ENCODE measurements at places on chromosomes 1 and 21.

GRCh38 chr1:1203561-1204424 lies 2.6 kb downstream of the TNFRSF18 start:
- DNase-seq: no peak

DNA sequence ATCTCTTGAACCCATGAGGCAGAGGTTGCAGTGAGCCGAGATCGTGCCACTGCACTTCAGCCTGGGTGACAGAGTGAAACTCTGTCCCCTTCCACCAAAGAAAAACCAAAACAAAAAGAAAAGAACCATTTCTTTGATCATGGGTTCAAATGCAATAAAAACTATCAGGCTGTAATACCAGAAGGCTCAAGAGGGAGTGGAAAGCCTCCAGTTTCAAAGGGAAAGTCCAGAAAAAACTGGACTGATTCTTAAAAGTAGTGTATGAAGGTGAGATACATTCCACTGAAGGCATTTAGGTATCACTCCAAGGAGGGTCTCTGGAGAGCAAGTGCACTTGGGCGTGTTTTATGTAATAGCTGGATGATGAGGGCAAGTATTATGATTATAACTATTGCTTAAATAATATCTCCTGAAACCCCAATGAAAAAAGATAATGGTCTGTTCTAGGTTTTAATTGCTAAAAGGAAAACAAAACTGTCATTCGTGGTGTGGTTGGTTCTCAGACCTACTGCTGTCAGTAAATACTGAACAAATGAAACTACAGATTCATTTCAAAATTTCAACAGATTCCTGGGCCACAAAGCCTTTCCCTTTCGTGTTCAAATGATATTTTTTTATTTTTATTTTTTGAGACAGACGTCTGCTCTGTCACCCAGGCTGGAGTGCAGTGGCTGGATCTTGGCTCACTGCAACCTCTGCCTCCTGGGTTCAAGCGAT lies 6.0 kb upstream of the CAMTA1 start:
- no peak for DNase-seq

GRCh38 chr1:151893176-151893924 lies 16.0 kb downstream of the THEM4 start:
- no peak for DNase-seq

- DNase-seq: no peak
Measured at GRCh38 chr1:93317207-93317606, 28.5 kb upstream of the DR1 start.

GRCh38 chr1:192700834-192701271 lies 64.9 kb downstream of the RGS13 start:
- no peak for DNase-seq

GRCh38 chr1:92126088-92126487 lies 45.9 kb downstream of the BTBD8 start:
- DNase-seq: no peak

DNA sequence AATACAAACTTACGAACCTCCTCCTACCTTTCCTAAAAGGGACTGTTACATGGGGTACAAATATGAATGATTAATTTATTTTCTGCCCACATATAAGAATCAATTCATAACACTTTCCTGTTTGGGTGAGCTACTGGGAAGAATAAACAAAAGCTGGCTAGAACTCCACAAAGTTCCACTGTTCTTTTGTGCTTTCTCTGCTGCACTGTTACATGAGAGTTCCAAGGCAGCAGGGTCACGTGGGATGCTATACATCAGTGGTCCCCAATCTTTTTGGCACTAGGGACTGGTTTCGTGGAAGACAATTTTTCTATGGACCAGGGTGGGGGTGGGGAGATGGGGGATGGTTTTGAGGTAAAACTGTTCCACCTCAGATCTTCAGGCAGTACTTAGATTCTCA lies 2.2 kb upstream of the ANGPTL7 start:
- no peak for DNase-seq

DNA sequence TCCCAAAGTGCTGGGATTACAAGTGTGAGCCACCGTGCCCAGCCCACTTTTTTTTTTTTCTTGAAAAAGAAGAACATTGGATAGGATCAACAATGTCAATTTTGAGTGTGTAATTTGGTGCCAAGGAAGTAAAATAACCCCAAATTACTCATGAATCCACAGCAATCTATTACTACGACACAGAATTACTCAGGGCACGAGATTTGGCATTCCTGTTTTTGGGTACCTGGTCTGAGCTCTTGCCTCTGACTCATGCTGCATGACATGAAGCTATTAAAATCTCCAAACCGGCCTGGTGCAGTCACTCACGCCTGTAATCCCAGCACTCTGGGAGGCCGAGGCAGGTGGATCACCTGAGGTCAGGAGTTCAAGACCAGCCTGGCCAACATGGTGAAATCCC lies 10.4 kb downstream of the RNF19B start:
- no peak for DNase-seq

DNA sequence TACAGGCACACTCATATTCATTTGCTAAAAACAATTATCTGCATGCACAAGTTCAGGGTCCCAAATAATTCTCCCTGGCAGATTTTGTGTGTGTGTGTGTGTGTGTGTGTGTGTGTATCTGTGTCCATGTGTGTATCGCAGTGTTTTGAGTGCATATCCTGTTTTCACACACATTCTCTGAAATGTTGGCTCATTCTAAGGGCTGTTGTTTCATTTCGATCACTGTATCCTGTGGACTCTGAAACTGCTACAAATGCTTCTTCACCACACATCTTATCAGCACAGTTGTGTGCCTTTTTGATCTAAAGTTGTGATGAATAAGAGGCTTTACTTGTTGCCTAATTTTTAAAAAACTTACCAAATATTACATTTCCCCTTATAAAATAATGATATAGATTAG lies 34.6 kb downstream of the NR5A2 start:
- DNase-seq: no peak

- DNase-seq: no peak
Measured at GRCh38 chr1:203167026-203167912, 8.4 kb downstream of the MYBPH start.

DNA sequence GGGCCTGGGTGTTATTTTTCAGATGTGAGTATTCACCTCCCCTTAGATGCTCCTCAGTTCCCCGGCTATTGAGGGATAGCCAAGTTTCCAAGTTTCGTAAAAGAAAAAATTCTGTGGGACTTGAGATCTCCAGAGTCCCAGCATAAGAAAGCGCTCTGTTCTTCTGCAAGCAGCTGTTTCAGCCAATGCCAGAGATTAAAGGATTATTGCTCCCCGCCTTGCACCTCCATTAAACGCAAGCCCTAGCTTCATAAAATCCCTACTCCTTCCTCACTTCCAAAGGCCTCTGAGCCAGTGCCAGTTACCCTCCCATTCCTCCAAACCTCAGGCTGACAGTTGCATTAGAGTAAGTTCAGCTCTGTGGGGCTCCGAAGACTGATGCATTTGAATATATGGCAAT lies 56.4 kb downstream of the CHIA start:
- DNase-seq: no peak

DNA sequence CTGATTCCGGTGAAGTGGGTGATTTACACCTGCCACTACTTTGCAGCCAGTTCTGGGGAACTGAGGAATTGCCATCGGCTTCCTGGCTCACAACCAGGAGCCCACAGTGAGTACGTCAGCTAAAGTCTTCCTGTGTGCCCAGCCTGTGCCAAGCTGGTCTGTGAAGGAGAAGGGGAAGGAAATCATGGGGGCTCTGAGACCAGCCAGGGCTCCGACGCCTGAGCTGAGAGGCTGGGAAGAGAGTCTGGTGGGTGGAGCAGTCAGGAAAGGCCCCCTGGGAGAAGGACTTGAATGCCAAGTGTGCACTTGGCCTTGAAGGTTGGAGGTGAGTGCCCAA lies 1.2 kb downstream of the LURAP1 start:
- no peak for DNase-seq

DNA sequence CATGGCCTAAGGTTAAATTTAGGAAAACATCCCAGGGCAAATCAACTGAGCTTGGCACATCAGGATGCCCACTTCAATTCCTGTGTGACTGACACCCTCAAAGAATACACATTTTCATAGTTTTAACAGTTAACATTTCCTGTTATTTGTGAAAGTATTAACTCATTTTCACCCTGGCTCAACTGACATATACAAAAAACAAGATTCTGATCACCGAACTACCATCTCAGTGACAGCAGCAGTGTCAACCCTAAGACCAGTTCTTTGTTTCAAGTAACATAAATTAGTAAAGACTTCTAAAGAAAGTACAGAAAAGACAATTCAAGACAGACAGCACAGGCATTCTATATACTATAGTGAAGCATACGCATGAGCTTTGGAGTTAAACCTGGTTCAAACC lies 69.0 kb upstream of the SDC3 start:
- DNase-seq: no peak

- no peak for DNase-seq
Measured at GRCh38 chr1:153798468-153798780, 23.2 kb downstream of the SLC27A3 start.

DNA sequence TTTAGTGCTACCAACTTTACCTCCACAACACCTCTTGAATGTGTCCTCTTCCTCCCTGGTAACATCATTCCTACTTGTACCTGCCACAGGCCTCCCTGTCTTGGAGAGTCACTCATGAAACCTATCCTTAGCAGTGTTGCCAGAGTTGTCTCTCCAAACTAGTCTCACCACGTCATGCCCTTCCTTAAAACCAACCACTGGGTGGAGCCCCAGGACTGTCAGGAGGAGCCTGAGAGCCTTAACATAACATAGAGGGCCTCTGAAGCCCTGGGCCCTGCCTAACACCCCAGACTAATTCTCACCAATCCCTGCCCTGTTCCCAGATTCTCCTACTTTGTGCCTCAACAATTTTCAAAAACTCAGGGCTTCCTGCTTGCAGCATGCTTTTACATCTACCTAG lies 65.3 kb downstream of the ZNF697 start:
- peak; percentile 25 for DNase-seq

DNA sequence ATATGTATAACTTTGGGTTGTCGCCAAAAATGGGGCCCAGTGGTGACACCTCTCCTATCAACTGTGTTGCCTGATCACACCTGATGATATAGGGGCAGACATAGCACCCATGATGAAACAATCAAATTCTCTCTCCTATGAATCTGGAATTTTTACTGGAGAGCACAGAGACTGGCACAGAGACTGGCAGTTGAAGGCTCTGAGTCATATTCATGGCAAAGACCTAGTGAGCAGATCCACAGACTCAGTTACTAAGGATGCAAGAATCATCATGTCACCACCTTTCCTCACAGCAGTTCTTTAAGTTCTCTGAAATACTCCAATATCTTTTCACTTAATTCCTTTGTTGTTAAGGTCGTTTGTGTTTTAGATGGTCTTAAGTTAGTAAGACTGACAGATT lies 60.0 kb downstream of the APCS start:
- DNase-seq: no peak

- no peak for DNase-seq
Measured at GRCh38 chr21:44572959-44573583, 458 bp upstream of the KRTAP10-4 start.

GRCh38 chr1:46423574-46424240 lies 29.6 kb downstream of the FAAH start:
- no peak for DNase-seq

DNA sequence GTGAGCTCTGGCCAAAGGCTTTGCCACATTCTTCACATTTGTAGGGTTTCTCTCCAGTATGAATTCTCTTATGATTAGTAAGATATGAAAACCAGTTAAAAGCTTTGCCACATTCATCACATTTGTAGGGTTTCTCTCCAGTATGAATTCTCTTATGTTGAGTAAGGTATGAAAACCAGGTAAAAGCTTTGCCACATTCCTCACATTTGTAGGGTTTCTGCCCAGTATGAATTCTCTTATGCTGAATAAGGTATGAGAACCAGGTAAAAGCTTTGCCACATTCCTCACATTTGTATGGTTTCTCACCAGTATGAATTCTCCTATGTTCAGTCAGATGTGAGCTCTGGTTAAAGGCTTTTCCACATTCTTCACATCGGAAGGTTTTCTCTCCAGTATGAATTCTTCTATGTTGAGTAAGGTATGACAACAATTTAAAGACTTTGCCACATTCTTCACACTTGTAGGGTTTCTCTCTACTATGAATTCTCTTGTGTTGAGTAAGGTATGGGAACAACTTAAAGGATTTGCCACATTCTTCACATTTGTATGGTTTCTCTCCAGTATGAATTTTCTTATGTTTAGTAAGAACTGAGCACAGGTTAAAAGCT lies 20.7 kb downstream of the ZNF695 start:
- DNase-seq: no peak

DNA sequence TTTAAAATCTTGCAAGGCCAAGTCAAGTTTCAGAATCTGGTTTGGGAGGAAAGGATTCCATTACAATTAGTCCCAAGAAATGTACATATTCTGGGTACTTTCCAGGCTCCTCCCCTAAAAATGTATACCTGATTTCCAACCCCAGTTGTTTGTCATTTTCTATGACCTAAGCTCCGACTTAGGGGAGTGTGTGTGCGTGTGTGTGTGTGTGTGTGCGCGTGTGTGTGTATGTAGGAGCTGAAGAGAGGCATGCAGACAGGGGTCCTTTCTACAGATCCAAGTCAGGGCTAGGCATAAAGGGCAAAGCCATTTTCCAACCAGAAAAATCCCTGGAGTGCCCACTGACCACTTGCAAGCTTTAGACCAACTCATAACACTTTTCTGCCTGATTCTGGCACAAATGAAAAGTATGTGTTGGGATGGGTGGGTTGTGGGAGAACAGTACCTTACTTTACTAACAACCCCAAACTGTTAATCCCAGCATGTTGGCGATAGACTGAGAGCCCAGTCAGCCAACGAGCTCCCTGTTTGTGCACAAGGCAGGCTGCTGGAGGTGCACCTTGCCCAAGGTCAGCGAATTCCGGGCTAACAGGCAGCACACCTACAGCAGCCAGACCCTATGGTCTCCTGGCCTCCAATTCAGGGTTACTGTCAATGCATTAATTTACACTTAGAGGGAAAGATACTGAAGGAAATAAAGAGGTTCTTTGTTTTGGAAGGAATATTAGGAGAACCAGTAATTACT lies 1.7 kb downstream of the TRABD2B start:
- no peak for DNase-seq

DNA sequence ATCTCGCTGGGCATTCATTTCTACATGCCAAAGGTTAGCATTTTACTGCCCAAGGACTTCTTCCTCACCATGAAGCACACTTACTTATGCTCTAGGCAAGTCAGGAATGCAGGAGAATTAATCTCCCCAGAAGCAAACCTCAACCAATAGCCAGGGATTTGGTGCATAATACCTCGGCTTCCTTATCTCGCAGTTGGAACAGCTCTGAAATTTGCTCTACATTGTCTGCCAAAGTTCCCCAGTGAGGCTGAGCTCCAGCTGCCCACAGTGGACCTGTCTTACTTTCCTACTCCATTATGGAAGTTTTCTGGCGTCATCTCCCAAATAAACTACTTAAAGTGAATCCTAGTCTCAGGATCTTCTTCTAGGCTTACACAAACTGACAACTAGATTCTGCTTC lies 57.6 kb upstream of the PPM1J start:
- DNase-seq: no peak

GRCh38 chr1:53416269-53416813 lies 42.9 kb upstream of the DMRTB1 start:
- no peak for DNase-seq

GRCh38 chr1:62523860-62524259 lies 73.5 kb upstream of the ANGPTL3 start:
- no peak for DNase-seq

DNA sequence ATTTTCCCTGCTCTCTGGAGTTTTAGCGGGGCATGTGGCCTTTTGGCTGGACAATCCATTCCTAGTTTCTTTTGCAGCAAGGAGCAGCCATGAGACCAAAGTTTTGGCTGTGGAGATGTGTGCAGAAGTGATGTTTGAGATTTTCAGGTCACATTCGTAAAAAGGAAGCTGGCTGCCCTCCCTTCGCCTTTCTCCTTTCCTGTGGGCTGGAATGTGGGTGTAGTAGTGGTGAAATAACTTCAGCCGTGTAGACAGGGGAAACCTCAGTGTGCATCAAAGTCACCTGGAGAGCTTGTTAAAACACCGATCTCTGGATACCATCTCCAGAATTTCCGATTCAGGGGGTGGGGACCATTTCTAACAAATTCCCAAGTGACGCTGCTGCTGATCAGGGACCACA lies 5.3 kb upstream of the GPR88 start:
- DNase-seq: no peak

All from NCI-H1092 (cell line).